A549 treated with Mapracorat at 1 μM for 4 hours (cell line): ENCODE measurements at places on chromosomes 2 and 18. TPM values are rescaled to one million over a fixed set of nuclear protein-coding genes. Genes with fewer than 3 reads are reported as not detected.

The VAMP8 gene
- 15.7 to 19.5 TPM (median 18.1 TPM) in 5 replicates for total RNA-seq

The USP34 gene
- total RNA-seq, result 44.2 to 60.2 TPM (median 49.9 TPM) in 5 replicates

The CD8B2 gene
- total RNA-seq, result not detected in 5 replicates

The PLEKHH2 gene
- 1.4 to 2.5 TPM (median 1.7 TPM) in 5 replicates for total RNA-seq

The QPCT gene
- 20.4 to 22.7 TPM (median 21.6 TPM) in 5 replicates for total RNA-seq

The TUBA3E gene
- total RNA-seq, result 2.4 to 3.8 TPM (median 3.3 TPM) in 5 replicates

The ACTG2 gene
- total RNA-seq, result 0.18 to 0.56 TPM (median 0.29 TPM) in 5 replicates

The COL4A3 gene
- 0.54 to 1.6 TPM (median 0.80 TPM) in 5 replicates for total RNA-seq

The DNAJC5G gene
- not detected in 5 replicates for total RNA-seq

The MPP4 gene
- total RNA-seq, result 0.09 to 0.10 TPM in 2 of 5 replicates, not detected in the others

The CKAP2L gene
- total RNA-seq, result 12.1 to 16.9 TPM (median 15.1 TPM) in 5 replicates

The VPS54 gene
- 12.3 to 14.9 TPM (median 14.2 TPM) in 5 replicates for total RNA-seq

The ELAC1 gene
- 4.6 to 6.4 TPM (median 5.1 TPM) in 5 replicates for total RNA-seq

The EPC2 gene
- 9.3 to 10.7 TPM (median 10.6 TPM) in 5 replicates for total RNA-seq

The PLGLB2 gene
- 0.19 to 0.35 TPM (median 0.27 TPM) in 4 of 5 replicates, not detected in the other for total RNA-seq

The FOXI3 gene
- total RNA-seq, result 0.06 to 0.07 TPM in 2 of 5 replicates, not detected in the others

The EMILIN2 gene
- 8.0 to 15.0 TPM (median 14.1 TPM) in 5 replicates for total RNA-seq

The NT5DC4 gene
- total RNA-seq, result not detected in 5 replicates

The CYP27A1 gene
- total RNA-seq, result 0.14 to 0.16 TPM (median 0.15 TPM) in 3 of 5 replicates, not detected in the others

The FAM124B gene
- total RNA-seq, result not detected in 5 replicates

The TUBB8B gene
- 0.18 TPM in 1 of 5 replicates, not detected in the others for total RNA-seq

The MGAT5 gene
- total RNA-seq, result 13.0 to 17.7 TPM (median 15.7 TPM) in 5 replicates

The NT5C1B gene
- not detected in 5 replicates for total RNA-seq

The PDIA6 gene
- total RNA-seq, result 308 to 361 TPM (median 353 TPM) in 5 replicates

The ZDBF2 gene
- total RNA-seq, result 0.79 to 1.3 TPM (median 1.1 TPM) in 5 replicates

The PSMD14 gene
- total RNA-seq, result 96.7 to 122 TPM (median 103 TPM) in 5 replicates

The SETBP1 gene
- total RNA-seq, result 0.42 to 0.61 TPM (median 0.47 TPM) in 5 replicates

The ALPI gene
- total RNA-seq, result not detected in 5 replicates

The MTHFD2 gene
- total RNA-seq, result 136 to 148 TPM (median 145 TPM) in 5 replicates

The PRSS56 gene
- 0.07 to 0.21 TPM (median 0.12 TPM) in 5 replicates for total RNA-seq

The C2orf80 gene
- not detected in 5 replicates for total RNA-seq

The NPPC gene
- total RNA-seq, result 0.31 to 0.59 TPM (median 0.40 TPM) in 4 of 5 replicates, not detected in the other

The GALNT3 gene
- total RNA-seq, result not detected in 5 replicates

The CAB39 gene
- total RNA-seq, result 46.1 to 56.1 TPM (median 54.2 TPM) in 5 replicates

The ZFP36L2 gene
- total RNA-seq, result 25.7 to 39.9 TPM (median 34.5 TPM) in 5 replicates

The MRPL30 gene
- total RNA-seq, result 31.4 to 57.3 TPM (median 31.8 TPM) in 5 replicates

The PLB1 gene
- total RNA-seq, result 1.5 to 2.4 TPM (median 1.8 TPM) in 5 replicates

The MDH1B gene
- 1.4 to 2.0 TPM (median 1.7 TPM) in 5 replicates for total RNA-seq

The OR6B2 gene
- not detected in 5 replicates for total RNA-seq

The MC4R gene
- total RNA-seq, result not detected in 5 replicates

The LIMS4 gene
- 0.12 to 0.75 TPM (median 0.57 TPM) in 5 replicates for total RNA-seq

The HRH4 gene
- not detected in 5 replicates for total RNA-seq

The PRKCE gene
- 7.7 to 9.9 TPM (median 8.9 TPM) in 5 replicates for total RNA-seq

The HOXD13 gene
- 0.12 to 0.30 TPM (median 0.22 TPM) in 5 replicates for total RNA-seq

The ATG16L1 gene
- total RNA-seq, result 39.5 to 44.8 TPM (median 41.1 TPM) in 5 replicates

The FBXO36 gene
- total RNA-seq, result 0.83 to 1.7 TPM (median 1.4 TPM) in 5 replicates

The PAX8 gene
- total RNA-seq, result 0.50 to 1.3 TPM (median 0.80 TPM) in 5 replicates

The MOCOS gene
- total RNA-seq, result 2.6 to 3.0 TPM (median 2.7 TPM) in 5 replicates

The PDE1A gene
- 0.11 to 0.15 TPM (median 0.12 TPM) in 4 of 5 replicates, not detected in the other for total RNA-seq

The PCARE gene
- total RNA-seq, result not detected in 5 replicates

The SERPINB13 gene
- not detected in 5 replicates for total RNA-seq

The GFPT1 gene
- total RNA-seq, result 18.6 to 25.3 TPM (median 23.7 TPM) in 5 replicates

The TMEFF2 gene
- 0.27 to 1.4 TPM (median 0.34 TPM) in 5 replicates for total RNA-seq

The PTGR3 gene
- 15.2 to 19.5 TPM (median 16.8 TPM) in 5 replicates for total RNA-seq

The STK39 gene
- 14.1 to 19.6 TPM (median 18.0 TPM) in 5 replicates for total RNA-seq

The PROKR1 gene
- total RNA-seq, result not detected in 5 replicates

The HPCAL1 gene
- 178 to 259 TPM (median 249 TPM) in 5 replicates for total RNA-seq

The LYG2 gene
- not detected in 5 replicates for total RNA-seq

The PRKAG3 gene
- not detected in 5 replicates for total RNA-seq

The PUS10 gene
- 1.8 to 3.4 TPM (median 2.9 TPM) in 5 replicates for total RNA-seq
